ENCODE measurements at places on chromosomes 1 and 21. TPM values are rescaled to one million over a fixed set of nuclear protein-coding genes. Genes with fewer than 3 reads are reported as not detected.

UQCRHL gene
- 0.65 TPM for total RNA-seq

CSF3R gene
- total RNA-seq = not detected

CYP4B1 gene
- total RNA-seq = not detected

LCE3C gene
- not detected for total RNA-seq

TACSTD2 gene
- total RNA-seq = 13.9 TPM

PTPN14 gene
- total RNA-seq = 84.6 TPM

PRAMEF12 gene
- total RNA-seq = not detected

OVAAL gene
- not detected for total RNA-seq

AKNAD1 gene
- not detected for total RNA-seq

CFHR2 gene
- total RNA-seq = not detected

CAMSAP2 gene
- total RNA-seq = 10.9 TPM

RIMKLA gene
- total RNA-seq = 0.16 TPM

PLA2G2C gene
- total RNA-seq = not detected

SLC9C2 gene
- total RNA-seq = not detected

LCE6A gene
- not detected for total RNA-seq

GJA5 gene
- total RNA-seq = not detected

NCAM2 gene
- 0.51 TPM for total RNA-seq

LCA5L gene
- 3.8 TPM for total RNA-seq

CDA gene
- 4.4 TPM for total RNA-seq

HSPB7 gene
- total RNA-seq = not detected

EPHA10 gene
- not detected for total RNA-seq

CNIH4 gene
- 29.9 TPM for total RNA-seq

LCE3E gene
- total RNA-seq = not detected

FNBP1L gene
- 23.3 TPM for total RNA-seq

NID1 gene
- 59.7 TPM for total RNA-seq

STMN1 gene
- 193 TPM for total RNA-seq

UBL4B gene
- total RNA-seq = not detected

NDUFS2 gene
- 98.3 TPM for total RNA-seq

FAM72A gene
- 7.7 TPM for total RNA-seq

IL20 gene
- not detected for total RNA-seq

ORC1 gene
- 17.1 TPM for total RNA-seq
